ENCODE measurements at places on chromosomes 13 and 19.

DNA sequence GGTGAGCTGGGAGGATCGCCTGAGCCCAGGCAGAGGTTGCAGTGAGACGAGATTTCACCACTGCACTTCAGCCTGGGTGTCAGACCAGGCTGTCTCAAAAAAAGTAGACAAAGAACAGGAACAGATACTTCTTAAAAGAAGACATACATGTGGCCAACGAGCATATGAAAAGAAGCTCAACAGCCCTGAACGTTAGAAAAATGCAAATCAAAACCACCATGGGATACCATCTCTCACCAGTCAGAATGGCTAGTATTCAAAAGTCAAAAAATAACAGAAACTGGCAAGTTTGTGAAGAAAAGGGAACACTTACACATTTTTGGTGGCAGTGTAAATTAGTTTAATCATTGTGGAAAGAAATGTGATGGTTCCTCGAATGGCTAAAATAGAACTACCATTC is 3.0 kb upstream of the LGALS14 start:
- DNase-seq: no peak

DNA sequence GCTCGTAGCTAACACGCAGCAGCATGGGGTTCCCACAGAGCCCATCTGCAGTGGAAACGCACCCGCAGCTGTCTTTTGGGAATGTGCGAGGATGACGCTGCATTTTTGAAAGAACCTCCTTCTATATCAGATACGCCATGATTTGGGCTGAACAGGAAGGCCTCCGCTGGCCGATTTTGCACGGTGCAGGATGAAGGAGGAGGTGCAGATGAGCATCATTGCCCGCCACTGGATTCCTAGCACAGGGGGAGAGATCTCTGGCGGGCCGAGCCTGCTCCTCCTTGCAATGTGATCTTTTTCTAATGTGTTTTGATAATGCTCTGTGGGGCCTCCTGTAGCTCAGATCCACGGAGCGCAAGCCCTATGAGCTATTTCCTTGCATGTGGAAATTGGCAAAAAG is 55.5 kb downstream of the EFNB2 start:
- DNase-seq: no peak

DNA sequence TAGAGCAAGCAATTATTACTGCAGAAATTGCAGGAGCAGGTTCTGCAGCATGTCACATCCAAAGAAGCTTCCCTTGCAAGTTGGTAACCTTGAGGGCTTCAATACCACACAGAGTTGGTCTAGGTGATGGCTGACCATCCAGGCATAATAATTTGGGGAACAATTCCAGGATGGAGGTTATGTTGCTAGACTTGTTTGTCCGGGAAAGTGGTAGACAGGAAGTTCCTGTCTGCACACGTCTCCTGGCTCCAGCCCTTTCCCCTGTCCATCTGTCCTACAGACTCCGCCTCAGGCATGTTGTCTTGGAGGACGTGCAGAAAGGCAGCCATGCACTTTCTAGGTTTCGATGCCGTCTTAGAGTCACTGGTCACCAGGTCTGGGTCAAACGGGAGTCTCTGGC is 26.0 kb downstream of the DPRX start:
- no peak for DNase-seq

- no peak for DNase-seq
Measured at GRCh38 chr19:2600914-2601870, 101.3 kb downstream of the GNG7 start.

DNA sequence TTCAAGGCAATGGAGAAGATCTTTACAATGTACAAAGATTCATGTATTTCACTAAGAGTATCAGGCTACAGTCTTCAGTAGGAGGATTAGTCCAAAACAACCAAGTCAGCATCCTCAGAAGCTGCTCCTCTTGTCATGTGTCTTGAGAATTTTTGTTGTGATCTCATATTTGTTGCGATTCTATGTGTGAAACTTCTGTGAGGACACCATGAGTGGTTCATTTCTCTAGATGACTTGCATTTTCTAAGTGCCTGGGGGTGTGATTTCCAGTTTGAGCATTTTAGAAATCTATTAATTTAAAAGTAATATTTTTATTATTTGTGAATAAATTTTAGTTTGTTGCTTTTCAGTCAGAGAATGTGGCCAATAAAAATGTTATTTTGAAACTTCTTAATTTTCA is 94.5 kb downstream of the RAP2A start:
- no peak for DNase-seq

GRCh38 chr13:49580980-49581680 is 4.2 kb downstream of the RCBTB1 start:
- DNase-seq: no peak

DNA sequence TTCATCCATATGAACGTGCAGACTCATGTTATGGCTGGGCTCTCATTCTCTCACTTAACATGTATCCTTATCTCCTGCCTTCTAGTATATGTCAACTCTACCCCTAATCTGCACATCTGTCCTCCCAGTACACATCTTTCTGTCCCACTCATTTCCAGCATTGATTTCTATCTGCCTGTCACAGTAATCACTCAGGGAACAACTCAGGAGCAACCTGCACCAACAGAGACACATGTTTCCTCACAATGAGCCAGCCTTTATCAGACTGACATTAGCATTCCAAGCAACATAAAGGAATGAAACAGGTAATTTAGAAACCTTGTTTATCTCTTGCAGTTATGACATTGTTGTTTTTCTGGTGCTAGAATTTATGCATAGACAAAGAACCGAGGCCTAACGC is 17.6 kb upstream of the SLC7A1 start:
- DNase-seq: no peak

- no peak for DNase-seq
Measured at GRCh38 chr13:77533875-77534788, 1.4 kb upstream of the SCEL start.

GRCh38 chr13:45206340-45206739 is 5.5 kb upstream of the KCTD4 start:
- no peak for DNase-seq

GRCh38 chr19:55340784-55341147 is 1.1 kb downstream of the KMT5C start:
- DNase-seq: no peak

DNA sequence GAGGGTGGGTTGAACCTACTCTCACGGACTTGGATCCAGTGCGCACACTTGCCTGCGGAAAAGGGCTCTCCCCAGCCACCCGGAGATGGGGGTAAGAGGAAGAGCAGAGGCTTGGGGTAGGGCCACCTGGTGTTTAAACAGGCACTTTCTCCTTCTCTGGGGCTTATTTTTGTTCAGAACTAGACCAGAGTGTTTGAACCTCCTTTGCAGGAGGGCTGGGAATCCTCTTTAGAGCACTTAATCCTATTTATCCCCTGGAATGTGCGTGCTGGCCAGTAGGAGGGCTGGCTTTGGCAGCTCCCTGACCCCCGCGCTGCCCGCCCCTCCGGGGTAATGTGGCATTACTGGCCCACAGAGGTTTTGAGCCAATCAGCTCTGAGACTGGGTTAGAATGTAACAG is 2.0 kb downstream of the RGS9BP start:
- no peak for DNase-seq

- DNase-seq: peak; percentile 55
Measured at GRCh38 chr19:47813304-47813994, 8.3 kb upstream of the CRX start.

GRCh38 chr13:19179916-19180315 is 1.7 kb downstream of the TUBA3C start:
- DNase-seq: no peak

GRCh38 chr13:36997716-36998427 is 1.3 kb downstream of the ALG5 start:
- no peak for DNase-seq

DNA sequence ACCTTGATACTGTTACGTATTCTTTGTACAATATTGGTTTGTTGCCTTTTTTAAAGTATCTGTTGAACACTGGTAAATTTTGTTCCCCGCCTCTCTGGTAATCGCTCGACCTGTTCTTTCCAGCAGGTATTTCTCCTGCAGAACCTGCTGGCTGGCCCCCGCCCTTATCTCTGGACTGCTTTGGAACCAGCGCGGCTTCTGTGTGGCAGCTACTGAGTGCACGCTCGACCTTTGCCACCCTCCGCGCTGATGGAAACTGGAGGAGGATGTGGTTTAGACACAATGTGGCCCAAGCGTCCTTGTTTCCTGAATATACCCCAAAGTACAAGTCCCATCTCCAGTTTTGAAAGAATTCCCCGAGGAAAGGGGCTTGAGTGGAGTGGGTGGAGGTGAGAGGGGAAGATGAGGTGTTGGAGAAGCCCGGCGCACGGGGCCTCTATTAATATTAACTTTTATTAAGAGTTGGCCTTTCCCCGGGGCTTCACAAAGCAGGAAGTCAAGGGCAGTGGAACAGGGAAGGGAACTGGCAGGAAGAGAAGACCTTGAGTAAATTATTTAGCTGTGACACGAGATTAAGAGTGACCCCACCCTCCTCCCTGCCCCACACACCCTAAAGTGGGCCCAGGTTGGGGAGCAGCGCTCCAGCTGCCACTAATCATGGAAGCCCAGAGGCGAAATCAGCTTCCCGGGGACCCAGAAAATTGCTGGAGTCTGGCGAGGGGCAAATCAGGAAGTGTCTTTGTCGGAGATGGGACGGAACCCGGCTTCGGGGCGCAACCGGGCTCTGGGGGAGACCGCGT is 16.0 kb downstream of the CDX2 start:
- no peak for DNase-seq

DNA sequence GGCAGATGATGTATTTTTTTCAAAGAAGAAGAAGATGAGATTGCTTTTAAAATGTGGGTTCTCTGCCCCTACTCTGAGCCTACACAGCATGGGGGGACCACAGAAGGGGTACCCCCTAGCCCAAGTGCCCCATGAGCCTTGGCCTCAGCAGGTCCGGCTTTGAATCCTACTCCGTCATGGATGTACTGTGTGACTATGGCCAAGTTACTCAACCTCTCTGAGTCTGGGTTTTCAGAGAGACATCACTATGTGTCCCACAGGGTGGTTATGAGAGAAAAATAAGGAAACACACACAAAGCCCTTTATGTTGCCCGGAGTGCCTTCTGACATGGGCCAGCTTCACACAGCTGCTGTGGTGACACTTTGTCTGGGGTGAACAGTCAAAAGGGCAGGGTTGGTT is 92.0 kb downstream of the KCTD15 start:
- DNase-seq: no peak

DNA sequence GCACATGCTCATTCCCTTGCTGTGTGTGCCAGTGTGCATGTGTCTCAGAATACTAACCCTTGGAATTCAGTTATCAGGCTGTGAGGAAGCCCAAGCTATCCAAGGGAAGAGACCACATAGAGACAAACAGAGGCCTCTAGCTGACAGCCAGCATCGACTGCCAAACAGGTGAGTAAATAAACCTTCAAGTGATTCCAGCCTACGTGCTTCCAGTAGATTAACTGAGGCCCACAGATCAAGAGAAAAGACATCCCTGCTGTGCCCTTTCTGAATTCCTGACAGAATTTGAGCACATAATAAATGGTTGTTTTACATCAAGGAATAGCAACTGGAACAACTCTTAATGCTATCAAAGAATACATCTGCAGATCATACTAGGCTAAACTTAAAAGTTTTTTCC is 17.5 kb downstream of the ZC3H13 start:
- no peak for DNase-seq

- DNase-seq: no peak
Measured at GRCh38 chr13:26327940-26328725, 74.2 kb downstream of the CDK8 start.

GRCh38 chr19:46629546-46630025 is 4.7 kb upstream of the PTGIR start:
- DNase-seq: no peak

GRCh38 chr13:50080203-50080910 is 65.1 kb downstream of the KCNRG start:
- no peak for DNase-seq

DNA sequence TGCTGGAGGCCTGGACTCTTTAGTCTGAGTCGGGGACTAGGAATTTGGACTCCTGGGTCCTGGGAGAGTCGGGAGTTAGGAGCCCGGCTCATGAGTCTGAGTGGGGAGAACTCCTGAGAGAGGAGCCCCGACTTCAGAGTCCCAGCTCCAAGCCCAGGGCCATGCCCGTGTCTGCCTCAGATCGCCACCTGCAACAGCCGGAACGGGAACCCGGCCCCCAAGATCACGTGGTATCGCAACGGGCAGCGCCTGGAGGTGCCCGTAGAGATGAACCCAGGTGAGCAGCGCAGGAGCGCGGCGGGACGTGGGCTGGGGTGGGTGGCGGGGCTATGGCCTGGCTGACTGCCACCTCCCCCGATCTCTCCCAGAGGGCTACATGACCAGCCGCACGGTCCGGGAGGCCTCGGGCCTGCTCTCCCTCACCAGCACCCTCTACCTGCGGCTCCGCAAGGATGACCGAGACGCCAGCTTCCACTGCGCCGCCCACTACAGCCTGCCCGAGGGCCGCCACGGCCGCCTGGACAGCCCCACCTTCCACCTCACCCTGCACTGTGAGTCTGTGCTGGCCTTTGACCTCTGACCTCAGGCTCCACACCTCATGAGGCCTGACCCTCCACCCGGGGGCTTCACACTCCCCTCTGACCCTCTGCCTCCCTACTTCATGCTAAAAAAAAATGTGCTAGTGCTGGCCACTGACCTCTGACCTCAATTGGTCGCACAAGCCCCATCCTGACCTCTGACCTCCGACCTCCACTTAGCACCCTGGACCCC is 4.4 kb downstream of the BCAM start:
- no peak for DNase-seq

GRCh38 chr13:78364711-78365110 is 238.6 kb downstream of the POU4F1 start:
- no peak for DNase-seq

DNA sequence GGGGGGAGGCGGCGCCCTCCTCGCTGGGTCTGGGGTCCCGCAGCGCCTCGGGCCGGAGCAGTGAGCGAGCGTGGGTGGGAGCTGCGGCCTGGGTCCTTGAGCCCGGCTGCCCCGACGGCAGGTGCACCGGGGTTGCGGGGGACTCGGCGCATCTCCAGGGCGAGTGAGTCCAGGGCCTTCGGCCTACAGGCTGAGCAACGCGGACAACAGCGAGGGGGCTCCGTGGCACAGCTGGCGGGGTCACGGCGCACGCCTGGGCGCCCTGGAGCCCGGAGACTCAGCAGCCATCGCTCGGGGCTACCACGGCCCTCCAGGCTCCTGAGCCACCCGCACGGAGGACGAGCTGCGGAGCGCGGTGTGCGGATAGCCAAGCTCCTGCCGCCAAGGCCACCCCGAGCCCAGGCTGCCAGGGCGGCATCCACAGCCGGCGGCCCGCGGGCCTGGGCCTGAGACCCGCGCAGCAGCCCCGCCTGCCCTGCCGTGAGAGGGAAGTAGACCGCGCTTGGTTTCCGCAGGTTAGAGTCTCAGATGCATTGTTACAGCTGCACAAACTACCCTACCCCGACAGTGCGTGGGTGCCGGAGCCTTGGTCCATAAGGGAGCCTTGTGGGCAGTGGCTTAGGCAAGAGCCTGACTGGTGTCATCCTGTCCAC is 253.9 kb upstream of the SGCG start:
- no peak for DNase-seq

DNA sequence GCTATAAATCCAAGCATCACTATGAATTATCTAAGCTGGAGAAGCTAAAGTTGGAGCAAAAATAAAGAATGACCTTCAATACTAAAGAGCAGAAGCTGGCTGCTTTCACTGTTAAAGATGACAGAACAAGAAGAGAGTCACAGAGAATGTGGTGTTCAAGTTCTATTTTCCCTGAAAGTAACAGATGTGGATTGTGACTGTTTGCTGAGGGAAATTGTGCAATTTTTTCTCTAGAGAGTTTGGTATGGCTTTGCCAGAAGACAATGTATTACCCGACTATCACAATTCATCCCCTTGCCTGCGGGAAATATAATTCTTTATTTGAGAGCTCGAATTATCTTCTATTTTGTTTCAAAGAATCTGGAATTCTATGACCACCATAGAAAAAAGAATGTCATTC is 83.1 kb downstream of the TNFSF13B start:
- no peak for DNase-seq
